ENCODE measurements at places on chromosomes 7 and 10. TPM values are rescaled to one million over a fixed set of nuclear protein-coding genes. Genes with fewer than 3 reads are reported as not detected.

Gene KAT6B
- 6.7 TPM for polyA plus RNA-seq

Gene DEPP1
- polyA plus RNA-seq, result 29.0 TPM

Gene FAM237B
- polyA plus RNA-seq, result not detected

Gene SAMD9
- polyA plus RNA-seq, result 25.2 TPM

Gene ADCY1
- 0.12 TPM for polyA plus RNA-seq

Gene RFC2
- polyA plus RNA-seq, result 20.0 TPM

Gene GTF2IRD1
- polyA plus RNA-seq, result 30.4 TPM

Gene PNLIPRP2
- 0.05 TPM for polyA plus RNA-seq

Gene NUDT13
- polyA plus RNA-seq, result 1.3 TPM

Gene ETV1
- 1.2 TPM for polyA plus RNA-seq

Gene DLX6
- not detected for polyA plus RNA-seq

Gene MKI67
- polyA plus RNA-seq, result 8.9 TPM

Gene DNAH11
- 1.6 TPM for polyA plus RNA-seq

Gene ASB15
- polyA plus RNA-seq, result not detected

Gene CCL26
- 0.71 TPM for polyA plus RNA-seq

Measured in esophagus (tissue), 2 donors.